Ovary (tissue), 10 donors: ENCODE measurements at places on chromosomes 2 and 18.

- no peak overlapping the region for H3K4me3 ChIP-seq
- peaks cover 7% of the 10 kb centered on the region for H3K4me1 ChIP-seq
- peak; percentile 33 for DNase-seq
- H3K27me3 ChIP-seq = no peaks in the 10 kb centered on the region
- H3K36me3 ChIP-seq = no peaks in the 10 kb centered on the region
- H3K27ac ChIP-seq = no peak overlapping the region
These were observed 22.6 kb upstream of the BCL2 start for GRCh38 chr18:63342206-63342605.

DNA sequence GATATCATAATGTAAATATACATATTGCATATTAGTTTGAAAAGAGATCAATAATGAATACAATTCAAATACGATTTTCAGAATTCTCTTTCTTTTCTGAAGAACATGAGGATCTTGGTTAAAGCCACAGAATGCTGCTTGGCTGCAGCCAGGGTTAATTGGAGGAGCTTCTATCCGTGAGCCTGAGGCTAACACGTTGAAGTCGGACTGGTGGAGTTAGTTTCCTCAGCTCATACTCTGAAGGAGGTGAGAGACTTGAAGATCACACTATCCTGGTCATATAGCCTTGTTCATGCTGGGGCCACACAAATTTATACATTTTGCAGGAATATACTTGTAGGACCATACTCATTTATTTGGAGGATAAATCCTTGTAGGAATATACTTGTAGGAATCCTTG, 335.8 kb downstream of the TRIB2 start:
- H3K27me3 ChIP-seq = no peaks in the 10 kb centered on the region
- H3K36me3 ChIP-seq = no peaks in the 10 kb centered on the region
- no peaks in the 10 kb centered on the region for H3K4me1 ChIP-seq
- H3K4me3 ChIP-seq = no peak overlapping the region
- no peak for DNase-seq

- no peaks in the 10 kb centered on the region for H3K4me1 ChIP-seq
- H3K27ac ChIP-seq = no peak overlapping the region
- no peaks in the 10 kb centered on the region for H3K27me3 ChIP-seq
- no peak overlapping the region for H3K4me3 ChIP-seq
These were observed 33.0 kb downstream of the SDC1 start for GRCh38 chr2:20191714-20192569.

GRCh38 chr2:141767691-141768090, 363.1 kb downstream of the LRP1B start:
- no peaks in the 10 kb centered on the region for H3K36me3 ChIP-seq
- no peak for DNase-seq
- no peak overlapping the region for H3K4me3 ChIP-seq
- H3K27me3 ChIP-seq = no peaks in the 10 kb centered on the region
- H3K4me1 ChIP-seq = no peaks in the 10 kb centered on the region
- no peak overlapping the region for H3K27ac ChIP-seq

DNA sequence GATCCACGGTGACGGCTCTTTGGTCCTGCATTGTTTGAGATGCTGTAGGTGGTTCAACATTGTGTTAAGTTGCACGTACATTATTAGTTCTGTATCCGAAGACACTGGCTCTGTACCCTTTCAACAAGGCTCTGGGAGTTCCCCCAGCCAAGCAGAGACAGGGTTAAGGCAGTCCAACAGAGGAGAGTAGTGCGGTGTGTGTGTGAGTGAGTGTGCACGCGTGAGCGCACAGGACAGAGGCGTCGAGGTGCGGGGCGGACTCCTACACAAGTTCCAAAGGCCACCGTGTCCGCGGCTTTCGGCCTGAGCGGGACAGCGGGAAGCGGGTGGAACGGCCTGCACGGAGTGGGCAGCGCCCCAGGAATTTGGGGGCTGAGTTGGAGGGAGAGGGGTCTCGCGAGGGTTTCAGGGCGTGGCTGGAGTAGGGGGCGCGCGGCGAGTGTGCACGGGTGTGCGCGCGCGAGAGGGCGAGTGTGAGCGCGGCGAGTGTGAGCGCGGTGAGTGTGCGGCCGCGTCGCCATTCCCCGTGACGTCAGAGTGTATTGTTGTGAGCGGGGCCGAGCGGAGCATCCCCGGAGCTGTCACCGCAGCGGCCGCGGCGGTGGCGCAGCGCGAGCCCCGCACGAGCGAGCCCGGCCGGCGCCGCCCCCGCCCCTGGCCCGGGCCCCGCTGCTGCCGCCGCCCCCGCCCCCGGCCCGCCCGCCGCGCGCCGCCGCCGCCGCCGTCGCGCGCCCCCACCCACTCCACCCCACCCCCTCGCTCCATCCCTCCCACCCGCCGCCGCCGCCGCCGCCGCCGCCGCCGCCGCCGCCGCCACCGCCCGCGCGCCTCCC, at the start of gene ASXL3:
ASXL3 (plus strand) TSS at position 535 of the 833 bp plus-strand sequence. CDS start 413 bp downstream, outside the sequence.
- H3K4me3 ChIP-seq = peak within 1 kb of the TSS; percentile 64
- no peaks in the 10 kb centered on the region for H3K27me3 ChIP-seq
- H3K4me1 ChIP-seq = peaks cover 2% of the 10 kb centered on the region
- peak within 1 kb of the TSS; percentile 100 for H3K27ac ChIP-seq
